ENCODE measurements at places on chromosomes 16 and 17. TPM values are rescaled to one million over a fixed set of nuclear protein-coding genes. Genes with fewer than 3 reads are reported as not detected.
A peak's percentile ranks its signal among the peaks of the same experiment; 100 is the strongest.

The PYY gene
- polyA plus RNA-seq, result not detected

The FOXF1 gene
- polyA plus RNA-seq, result 0.84 TPM

The SLC2A4 gene
- 83.1 TPM for polyA plus RNA-seq

The DPEP2 gene
- polyA plus RNA-seq, result 1.5 TPM

The NTN1 gene
- 90.5 TPM for polyA plus RNA-seq

The KRT25 gene
- polyA plus RNA-seq, result not detected

The KCNJ12 gene
- 9.9 TPM for polyA plus RNA-seq

GRCh38 chr17:13558588-13558987, 43.1 kb downstream of the HS3ST3A1 start:
- DNase-seq, result no peak

GRCh38 chr16:1787322-1788094, 4.7 kb downstream of the NUBP2 start:
- DNase-seq, result peak; percentile 52

DNA sequence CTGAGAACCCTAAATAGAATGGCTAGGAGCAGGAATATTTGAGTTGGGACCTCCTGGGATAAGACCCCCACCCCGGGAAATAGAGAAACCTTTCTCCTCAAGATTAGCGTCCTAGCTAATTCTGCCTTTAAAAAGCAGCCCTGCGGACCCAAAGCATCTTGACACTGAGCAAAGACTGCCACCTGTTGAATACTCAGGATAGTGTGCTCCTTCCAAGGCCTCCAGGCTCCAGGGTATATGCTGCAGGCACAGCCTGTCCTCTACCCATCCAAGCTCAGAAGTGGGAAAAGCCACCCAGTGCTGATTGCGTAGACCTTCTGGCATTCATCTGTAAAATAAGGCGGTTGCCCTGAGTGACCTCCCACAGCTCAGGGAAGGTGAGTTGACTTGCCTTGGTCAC, 456.2 kb upstream of the DYNLRB2 start:
- DNase-seq, result peak; percentile 24

DNA sequence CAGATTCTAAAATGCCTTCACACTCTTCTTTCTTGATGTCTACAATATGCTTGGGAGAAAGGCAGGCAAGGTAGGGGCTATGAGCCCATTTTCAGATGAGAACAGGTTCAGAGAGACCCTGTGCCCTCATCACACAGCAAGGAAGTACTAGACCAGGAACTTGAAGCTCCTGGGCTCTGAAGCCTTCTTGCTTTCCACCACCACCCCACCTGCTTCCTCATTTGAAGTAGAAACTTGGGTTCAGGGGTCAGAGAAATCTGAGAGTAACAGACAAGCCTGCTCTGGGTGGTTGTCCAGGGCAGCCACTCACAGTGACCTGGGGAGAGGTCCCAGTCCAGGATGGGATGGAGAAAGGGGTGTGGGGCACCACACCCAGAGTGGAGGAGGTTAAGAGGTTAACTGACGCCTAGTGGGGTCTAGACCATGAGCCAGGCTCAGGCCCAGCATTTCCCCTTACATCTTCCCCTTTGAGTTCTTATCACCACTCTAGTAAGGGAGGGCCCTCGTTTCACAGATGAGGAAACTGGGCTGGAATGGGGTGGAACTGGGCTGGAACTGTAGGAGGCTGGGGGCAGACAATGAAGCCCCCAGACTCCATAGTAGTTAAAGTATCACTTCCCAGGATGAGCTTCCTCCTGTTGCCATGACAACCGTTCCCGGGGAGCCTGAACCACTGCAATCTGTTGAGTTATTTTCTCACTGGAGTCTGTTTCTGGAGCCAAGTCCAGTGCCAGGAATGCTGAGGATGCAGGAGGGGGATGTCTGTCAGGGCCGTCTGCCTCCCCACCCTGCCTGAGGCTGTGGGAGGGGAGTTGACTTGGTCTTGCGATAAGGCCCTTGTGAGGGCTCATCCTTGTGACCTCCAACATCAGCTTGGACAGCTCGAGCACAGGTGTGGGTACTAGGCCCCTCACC, 16.2 kb upstream of the PHF12 start:
- DNase-seq, result peak; percentile 40

DNA sequence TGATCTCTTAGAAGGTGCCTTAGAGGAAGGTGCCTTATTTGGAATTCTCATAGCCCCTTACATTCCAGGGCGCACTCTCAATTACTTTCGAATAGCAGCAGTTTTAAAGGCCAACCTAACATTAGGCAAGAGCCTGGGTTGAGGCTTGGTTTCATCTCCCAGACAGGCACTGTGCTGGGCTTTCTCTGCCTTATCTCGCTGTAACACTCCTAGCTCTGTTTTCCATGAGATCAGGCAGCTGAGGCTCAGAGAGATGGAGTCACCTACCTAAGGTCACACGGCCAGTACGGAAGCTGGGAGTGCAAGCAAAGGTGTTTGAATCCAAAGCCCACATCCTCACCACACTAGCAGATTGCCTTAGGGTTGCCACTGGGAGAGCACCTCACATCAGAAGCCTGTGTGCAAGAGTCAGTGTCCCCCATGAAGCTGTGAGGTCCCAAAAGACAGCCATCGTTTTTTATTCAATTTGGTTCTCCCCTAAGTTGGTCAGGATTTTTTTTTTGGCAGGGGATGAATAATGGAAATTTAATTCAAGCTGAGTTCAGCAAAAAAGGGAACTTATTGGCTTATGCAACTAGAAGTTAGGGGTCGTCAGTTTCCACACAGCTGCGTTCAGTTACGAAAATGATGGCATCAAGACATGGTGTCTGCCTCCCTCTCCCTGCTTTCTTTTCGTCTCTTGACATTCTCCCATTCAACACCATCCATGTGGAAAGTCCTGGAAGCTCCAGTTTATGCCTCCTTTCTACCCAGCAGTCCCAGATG, 206.4 kb downstream of the KATNIP start:
- DNase-seq, result no peak

DNA sequence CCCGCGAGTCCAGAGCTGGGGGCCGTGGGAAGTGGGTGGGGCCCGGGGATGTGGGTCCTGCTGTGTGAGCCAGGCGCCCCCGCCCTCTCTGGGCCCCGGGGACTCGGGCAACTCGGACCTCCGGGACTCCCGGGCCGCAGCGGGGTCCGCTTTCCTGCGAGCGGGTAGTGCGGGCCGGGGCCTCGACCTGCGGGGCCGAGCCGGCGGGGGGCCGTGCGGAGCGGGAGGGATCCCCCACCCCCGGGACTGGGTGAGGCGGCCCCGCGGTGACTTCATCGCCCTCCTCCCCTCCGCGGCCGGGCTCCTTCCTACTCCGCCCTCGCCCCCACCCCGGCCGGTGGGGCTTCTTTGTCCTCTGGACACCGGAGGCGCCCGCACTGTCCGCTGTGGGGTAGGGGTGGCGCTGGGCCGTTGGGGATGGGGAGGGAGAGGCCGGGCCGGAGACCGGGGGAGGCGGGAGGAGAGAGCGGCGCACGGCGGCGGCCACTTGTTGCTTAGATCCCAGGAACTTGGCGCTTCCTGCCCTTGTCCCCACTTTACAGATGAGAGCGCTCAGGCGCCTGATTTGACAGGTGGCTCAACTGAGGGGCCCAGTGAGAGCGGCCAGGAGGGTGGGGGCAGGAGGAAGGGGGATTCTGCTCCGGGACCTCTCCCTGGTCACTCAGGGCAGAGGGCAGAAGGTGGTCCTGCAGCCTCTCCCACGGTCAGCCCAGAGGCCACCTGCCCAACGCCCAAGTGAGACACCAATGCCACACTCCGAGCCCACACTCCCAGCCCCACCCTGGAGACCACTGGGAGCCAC, 874 bp downstream of the CMTM3 start:
- peak; percentile 90 for DNase-seq

GRCh38 chr16:28258567-28258966, 33.8 kb upstream of the SBK1 start:
- DNase-seq, result peak; percentile 42

DNA sequence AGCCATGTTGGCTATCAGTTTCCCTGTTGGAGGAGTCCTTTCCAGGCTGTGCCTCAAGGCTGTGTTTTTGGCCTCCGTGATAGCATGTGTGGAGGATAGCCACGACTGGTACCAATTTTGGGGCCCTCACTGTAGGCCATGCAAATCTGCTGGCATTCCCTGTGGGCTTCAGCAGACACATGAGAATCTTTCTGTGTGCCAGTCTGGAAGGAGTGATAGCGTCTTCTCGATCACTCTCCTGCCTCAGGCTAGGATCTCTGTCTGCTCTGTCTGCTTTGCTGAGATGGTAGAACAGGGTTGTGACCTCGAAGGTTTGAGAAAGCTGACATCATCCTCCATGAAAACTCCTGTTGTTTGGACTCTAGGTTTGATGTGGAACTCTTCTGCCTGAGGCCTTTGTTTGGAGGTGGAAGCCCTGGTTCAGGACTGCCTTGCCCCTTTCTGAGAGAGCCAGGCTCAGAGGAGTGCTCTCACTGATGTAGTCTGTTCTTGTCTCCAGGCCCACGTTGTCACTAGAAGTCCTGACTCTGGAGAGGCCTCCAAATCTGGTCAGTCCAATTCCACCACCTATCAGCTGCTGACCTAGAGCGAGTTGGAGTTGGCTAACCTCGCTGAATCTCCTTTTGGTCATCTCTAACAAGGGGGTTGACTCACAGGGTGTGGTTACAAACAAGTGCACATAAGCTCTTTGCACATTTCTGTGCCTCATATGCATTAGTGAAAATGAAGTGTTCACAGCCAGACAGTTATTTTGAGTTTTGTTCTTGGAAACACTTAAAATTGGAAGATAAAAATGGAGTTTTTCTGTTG, 12.1 kb upstream of the EDC4 start:
- no peak for DNase-seq

DNA sequence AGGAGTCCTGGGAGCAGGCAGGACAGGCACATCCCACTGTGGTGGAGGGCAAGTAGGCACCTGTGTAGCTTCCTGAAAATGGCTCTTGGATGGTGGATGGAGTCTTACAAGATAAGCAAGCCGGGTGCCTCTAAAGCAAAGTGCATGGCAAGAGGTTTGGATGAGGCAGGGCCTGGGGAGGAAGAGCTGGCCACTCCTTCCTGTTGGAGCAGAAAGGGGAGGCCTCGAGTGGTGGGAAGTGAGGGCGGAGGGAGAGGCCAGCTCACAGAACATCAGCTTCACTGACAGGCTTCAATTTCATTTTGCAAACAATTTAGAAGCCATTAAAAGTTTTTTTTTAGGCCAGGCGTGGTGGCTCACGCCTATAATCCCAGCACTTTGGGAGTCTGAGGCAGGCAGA, 31.0 kb downstream of the CD300A start:
- DNase-seq, result no peak

GRCh38 chr16:21611556-21612384, 12.4 kb downstream of the METTL9 start:
- no peak for DNase-seq

- no peak for DNase-seq
Measured at GRCh38 chr16:26161461-26162180, 469.9 kb downstream of the HS3ST4 start.

DNA sequence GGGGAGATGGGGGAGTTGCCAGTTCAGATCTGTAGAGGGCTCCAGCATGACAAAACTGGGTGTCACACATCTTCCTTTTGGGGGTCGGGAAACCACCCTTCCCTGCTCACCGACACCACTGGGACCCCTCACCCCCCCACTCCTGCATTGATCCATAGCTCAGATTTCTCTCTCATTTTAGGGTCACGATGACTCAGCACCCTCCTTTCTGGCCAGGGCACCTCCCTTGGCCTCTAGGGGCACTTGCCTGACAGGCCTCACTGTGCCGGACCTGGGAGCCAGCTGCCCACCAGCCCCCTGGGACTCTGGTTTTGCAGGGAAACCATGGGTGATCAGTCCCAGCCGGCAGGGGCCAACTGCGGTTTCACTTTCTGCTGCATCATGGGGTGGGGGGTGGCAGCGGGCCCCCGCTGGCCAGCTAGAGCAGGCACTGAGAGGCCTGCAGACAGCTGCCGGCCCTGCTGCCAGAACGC, 239.4 kb downstream of the MRTFB start:
- DNase-seq, result no peak

- peak; percentile 85 for DNase-seq
Measured at GRCh38 chr16:89723279-89724250, 2.2 kb downstream of the ZNF276 start.

DNA sequence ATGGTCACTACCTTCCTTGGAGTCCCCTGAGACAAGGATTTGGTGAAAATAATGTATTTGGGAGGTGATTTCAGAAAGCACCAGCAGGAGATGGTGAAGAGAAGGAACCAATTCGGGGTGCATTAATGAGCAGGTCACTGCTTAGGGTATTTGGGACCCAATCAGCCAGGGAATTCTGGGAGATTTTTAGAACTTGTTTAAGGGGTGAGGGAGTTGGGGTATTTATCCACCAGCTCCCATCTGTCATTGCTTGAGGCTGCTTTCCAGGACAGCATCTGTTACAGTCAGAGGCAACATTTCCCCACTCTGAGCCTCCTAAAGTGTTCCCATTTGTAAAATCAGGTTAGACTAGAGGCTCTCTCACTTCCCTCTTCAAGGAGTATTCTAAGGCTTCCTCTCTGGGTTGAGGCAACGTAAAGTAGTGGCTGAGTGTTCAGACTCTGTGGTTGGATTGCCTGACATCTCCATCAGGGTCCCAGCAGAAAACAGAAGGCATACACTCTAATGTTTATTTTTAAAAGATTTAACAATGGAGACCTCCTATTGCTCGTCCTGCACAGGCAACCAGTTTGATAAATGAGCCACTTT, 60.9 kb downstream of the CLEC19A start:
- no peak for DNase-seq

DNA sequence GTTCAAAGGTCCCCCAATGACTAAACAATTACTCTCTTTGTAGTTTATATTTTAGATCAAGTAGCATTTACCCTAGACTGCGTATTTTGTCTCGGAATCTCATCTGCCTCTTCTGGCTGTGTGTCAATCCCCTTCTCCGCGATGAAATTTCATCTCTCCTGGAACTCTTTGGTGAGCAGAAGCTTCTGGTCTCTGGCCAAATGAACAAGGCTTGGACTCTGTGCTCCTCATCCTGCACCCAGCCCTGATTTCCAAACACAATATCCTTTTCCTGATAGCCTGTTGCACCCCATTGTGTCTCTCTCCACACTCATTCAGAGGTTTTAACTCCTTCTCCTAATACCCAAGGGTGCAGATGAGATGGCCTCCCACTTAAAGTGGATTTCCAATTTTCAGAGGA, 609.4 kb upstream of the CDH5 start:
- DNase-seq, result no peak

GRCh38 chr17:50289991-50290702, 15.9 kb downstream of the TMEM92 start:
- peak; percentile 86 for DNase-seq

DNA sequence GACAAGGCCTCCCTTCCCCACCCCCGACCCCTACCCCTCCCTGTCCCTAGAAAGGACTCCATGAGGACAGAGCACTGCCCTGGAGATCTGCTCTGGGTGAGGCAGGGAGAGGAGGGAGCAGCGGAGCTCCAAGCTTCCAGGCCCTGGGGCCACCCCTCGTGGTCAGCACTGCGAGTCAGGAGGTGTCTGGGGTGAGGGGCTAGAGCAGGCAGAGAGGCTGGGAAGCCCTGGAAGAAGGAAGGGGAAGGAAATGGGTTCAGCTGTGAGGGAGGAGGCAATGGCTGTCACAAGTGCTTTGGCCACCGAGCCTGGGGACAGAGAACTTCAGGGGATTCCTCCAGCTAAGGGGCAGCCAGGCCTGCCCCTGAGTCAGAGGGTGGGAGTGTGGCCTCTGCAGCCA, 28.2 kb upstream of the DNAI2 start:
- DNase-seq, result no peak
